Nucleus accumbens (tissue), 56 donors: ENCODE measurements at places on chromosomes 16 and 17.

- DNase-seq = no peak
These were observed 401.0 kb downstream of the PMP22 start for GRCh38 chr17:14864127-14864526.

DNA sequence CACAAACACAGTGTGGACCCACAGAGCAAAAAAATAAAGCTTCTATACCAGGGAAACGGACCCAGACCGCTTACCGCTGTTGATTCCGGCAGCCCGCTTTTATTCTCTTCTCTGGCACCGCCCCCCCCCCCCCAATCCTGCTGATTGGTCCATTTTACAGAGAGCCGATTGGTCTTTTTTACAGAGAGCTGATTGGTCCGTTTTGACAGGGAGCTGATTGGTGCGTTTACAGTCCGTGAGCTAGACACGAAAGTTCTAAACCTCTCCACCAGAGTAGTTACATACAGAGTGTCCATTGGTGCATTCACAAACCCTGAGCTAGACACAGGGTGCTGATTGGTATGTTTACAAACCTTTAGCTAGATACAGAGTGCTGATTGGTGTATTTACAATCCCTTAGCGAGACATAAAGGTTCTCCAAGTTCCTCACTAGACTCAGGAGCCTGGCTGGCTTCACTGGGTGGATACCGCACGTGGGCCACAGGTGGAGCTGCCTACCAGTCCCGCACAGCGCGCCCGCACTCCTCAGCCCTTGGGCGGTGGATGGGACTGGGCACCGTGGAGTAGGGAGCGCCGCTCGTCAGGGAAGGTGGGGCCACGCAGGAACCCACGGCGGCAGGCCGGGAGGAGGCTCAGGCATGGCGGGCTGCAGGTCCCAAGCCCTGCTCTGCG is 92.4 kb downstream of the HAPSTR1 start:
- DNase-seq = no peak

GRCh38 chr17:350706-351448 is 1.7 kb downstream of the RPH3AL start:
- DNase-seq = peak; percentile 27

DNA sequence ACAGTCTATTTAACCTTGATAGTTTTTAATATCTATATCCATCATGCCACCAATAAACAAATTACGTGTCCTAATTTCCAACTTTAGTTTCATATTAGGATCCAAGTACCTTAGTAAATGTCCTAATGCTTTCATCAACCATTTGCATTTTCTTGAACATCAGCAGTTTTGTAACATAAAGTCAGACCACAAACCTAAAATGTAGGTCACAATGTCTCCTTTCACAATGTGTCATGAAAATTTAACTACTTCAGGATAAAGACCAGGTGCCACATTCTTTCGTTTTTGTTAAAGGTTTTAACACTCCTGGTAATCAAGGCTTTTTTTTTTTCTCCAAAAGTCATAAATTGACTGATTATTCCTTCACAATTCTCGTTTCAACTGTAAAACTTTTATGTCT is 310.7 kb upstream of the PMFBP1 start:
- DNase-seq = no peak

- no peak for DNase-seq
These were observed 18.8 kb downstream of the CMIP start for GRCh38 chr16:81463296-81463890.

DNA sequence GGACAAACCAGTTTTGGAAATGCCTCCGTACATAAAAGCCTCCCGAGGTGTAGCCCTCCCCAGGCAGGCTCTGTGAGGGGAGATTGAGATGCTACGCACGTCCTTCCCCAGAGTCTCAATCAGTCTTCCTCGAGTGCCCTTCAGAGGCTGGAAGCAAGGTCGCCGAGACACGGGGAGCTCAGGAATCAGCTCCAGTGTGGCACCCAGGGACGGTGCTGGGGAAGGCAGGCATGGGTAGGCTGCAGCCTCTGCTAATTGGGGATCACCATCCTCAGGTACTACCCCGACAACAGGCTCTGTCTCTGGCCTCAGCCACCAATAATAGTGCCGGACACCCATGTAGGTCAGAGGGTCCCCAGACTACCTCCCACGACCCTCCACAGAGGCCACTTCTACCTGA is 28.1 kb upstream of the GSG1L start:
- no peak for DNase-seq

DNA sequence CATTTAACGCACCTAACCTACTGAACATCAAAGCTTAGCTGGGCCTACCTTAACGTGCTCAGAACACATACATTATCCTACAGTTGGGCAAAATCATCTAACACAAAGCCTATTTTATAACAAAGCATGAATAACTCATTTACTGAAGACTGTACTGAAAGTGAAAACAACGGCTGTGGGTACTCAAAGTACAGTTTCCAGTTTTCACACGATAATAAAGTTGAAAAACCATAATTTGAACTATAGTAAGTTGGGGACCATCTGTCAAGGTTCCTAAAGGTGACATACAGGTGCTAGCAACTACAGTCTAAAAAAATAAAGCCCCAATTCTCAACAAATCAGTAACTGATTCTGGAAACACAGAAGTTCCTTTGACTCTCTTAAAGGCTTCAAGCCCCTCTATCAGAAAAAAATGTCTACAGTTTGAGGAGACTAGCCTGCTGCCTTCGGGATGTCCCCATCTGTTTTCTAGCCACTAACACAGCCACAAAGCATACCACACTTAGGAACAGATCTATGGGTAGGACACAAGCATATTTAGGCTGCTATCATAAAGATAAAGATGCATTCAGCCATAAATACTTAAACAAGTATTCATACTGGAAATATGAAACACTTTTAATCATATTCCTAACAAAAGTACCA is 71.3 kb downstream of the KANSL1 start:
- no peak for DNase-seq

- DNase-seq = peak; percentile 34
These were observed 9.8 kb downstream of the SLC38A10 start for GRCh38 chr17:81285179-81285878.

GRCh38 chr17:7404737-7405349 is 946 bp upstream of the TMEM256 start:
- DNase-seq = no peak

- DNase-seq = no peak
These were observed 11.8 kb downstream of the PEMT start for GRCh38 chr17:17579691-17580090.

DNA sequence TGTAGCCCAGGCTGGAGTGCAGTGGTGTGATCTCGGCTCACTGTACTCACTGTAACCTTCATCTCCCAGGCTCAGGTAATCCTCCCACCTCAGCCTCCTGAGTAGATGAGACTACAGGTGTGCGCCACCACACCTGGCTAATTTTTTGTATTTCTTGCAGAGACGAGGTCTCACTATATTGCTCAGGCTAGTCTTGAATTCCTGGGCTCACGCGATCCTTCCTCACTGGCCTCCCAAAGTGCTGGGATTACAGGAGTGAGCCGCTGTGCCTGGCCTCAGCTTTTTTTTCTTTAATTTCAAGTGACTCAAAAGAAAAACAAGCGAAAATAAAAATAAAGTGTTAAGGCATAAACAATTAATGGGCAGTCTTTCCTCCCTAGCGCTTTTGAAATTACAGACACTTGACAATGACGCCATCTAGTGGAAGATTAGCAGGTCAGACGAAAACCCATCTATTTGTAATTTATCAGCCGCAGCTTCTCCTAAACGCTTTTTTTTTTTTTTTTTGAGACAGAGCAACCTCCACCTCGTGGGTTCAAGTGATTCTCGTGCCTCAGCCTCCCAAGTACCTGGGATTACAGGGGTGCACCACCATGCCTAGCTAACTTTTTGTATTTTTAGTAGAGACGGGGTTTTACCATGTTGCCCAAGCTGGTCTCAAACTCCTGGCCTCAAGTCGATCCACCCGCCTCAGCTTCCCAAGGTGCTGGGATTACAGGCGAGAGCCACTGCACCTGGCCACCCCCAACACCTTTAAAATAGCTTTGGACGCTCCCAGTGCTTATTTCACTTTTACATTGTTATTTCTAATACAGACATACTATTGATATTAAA is 28.1 kb upstream of the PECAM1 start:
- no peak for DNase-seq

DNA sequence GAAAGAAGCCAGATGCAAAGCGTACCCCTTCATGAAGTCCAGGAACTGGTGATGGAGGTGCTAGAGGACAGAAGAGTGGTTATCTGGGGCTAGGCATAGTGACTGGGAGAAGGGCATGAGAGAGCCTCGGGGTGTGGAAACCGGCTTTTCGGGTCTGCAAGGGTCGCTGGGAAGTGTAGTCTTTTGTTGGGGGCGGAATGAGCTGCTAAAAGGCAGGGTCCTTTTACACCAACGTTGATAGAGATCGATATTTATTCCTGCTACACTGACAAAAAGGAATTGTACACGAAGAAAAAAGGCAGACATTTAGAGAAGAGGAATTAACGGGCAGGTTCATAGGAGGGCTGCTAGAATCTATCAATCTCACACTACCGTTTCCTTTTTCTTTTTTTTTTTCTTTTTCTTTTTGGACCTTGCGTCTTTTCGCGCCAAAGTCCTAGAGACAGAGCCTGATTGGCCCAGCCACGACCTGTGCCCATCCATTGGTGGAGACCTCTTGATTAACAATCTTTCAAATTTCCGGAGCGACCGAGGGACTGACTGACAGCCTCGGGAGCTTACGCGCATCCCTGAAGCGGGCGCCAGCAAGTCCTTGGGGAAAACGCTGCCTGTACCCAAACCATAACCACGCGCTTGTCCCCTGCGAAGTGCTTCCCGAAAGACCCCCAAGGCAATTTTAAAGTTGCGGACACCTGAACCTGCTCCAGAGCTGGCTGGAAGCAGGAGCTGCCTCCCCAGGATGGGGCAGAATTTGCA is 27.7 kb upstream of the DHRS7B start:
- DNase-seq = peak; percentile 70

- no peak for DNase-seq
These were observed 89.0 kb downstream of the SLC39A11 start for GRCh38 chr17:73003487-73003886.

- no peak for DNase-seq
These were observed 4.2 kb downstream of the SGCA start for GRCh38 chr17:50169881-50170459.

DNA sequence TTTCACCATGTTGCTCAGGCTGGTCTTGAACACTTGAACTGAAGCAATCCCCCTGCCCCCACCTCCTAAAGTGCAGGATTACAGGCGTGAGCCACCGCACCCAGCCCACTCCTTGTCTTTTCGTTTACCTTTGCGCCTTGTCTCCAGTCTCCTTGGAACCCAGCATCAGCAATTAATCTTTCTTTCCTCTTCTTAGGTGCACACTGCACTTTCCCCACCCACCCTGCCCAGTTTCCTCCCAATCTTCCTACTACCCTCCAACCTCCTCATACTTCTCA is 1.5 kb upstream of the CLDN7 start:
- no peak for DNase-seq

DNA sequence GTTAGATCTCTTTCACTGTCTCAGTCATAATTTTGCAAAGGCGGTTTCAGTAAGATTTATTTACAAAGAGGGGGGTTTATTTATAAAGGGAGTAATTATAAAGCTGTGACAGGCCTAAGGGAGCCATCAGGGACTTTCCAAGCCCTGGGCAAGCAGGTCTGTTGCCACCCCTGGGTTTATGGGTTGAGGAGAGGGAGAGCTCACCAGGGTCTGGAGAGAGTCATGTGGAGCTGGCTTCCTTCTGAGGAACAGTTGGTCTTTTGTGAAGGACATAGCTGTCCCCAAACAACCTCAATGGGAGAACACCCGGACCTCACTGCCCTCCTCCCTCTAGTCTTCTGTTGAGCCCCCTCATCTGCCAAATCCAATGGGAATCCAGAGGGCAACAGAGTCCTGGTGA is 9.8 kb downstream of the ITGAM start:
- no peak for DNase-seq

DNA sequence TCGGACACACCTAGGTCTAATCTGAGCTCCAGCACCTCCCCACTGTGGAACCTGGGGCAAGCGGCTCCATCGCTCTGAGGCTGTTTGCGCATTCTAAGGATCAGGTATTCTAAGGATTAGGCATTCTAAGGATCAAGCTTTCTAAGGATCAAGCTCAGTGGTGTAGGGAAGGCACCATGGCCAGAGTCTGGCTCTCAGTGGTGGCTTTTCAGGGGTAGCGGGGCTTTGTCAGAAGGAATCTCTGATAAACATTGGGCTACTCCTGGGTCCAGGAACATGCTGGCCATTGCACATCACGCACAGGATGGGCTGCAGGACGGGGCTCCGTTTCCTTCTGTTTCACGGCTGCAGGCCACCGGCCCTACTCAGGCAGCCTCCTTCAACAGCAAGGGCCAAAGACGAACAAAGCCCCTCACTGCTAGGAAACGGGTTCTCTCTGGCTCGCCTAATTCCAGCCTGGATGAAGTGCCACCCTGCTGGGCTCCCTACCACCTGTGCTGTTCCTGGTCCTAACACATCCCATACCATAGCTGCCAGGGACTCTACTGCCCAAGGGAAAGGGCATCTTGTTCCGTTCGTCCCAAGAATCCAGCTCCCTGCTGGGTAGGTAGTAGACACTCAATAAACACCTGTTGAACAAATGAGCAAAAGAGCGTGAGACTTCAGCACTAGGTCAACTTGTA is 5.5 kb downstream of the C1QTNF1 start:
- DNase-seq = no peak

GRCh38 chr16:88442727-88443576 is 10.1 kb upstream of the ZFPM1 start:
- DNase-seq = peak; percentile 22

DNA sequence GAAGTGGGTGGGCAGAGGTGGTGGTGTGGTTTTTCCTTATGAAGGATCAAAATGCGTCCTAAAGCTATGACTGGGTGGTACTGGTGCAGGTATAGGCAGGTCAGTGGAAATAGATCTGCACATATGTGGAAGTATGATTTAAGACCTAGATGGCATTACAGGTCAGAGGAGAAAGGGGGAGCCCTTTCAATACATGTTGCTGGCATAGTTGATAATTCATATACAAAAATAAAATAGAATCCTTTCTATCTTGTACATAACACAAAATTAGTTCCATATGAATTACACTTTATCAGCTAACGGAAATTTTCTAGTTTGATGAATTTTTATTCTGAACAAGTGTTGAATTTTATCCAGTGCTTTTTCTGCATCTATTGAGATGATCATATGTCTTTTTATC is 20.8 kb upstream of the PIK3R5 start:
- no peak for DNase-seq

- no peak for DNase-seq
These were observed 1.1 kb downstream of the KIF1C start for GRCh38 chr17:4998732-4999429.

GRCh38 chr16:3879258-3879886 is 1.1 kb downstream of the CREBBP start:
- no peak for DNase-seq

GRCh38 chr16:62280506-62280905 is 244.3 kb upstream of the CDH8 start:
- no peak for DNase-seq

- no peak for DNase-seq
These were observed 7.4 kb upstream of the DHX40 start for GRCh38 chr17:59558039-59558438.
